SK-N-SH (cell line): ENCODE measurements at places on chromosomes 4 and X.

GRCh38 chr4:15244354-15244753 is 183.5 kb upstream of the C1QTNF7 start:
- DNase-seq, result no peak

DNA sequence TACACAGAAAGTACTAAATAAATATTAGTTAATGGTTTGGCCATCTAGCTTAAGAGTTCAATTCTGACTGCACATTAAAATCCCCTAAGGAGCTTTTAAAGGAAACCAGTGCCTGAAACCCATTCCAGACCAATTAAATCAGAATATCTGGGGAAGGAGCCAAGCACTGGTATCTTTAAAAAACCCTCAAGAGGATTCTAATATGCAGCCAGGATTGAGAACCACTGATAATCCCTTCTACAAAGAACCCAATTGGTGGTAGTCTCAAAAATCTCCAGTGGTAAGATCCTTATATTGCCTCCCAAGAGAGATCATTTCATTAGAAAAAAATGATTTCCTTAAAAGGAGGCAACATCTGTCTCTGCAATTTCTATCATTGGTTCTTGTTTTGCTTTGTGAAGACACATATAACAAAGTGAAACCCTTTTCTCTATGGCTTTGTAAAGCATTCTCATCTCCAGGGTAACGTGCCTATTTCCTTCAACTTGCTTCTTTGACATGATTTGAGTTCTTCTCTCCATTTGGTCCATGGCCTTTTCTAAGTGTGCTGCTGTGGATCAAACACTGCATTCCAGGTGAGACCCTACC is 3.5 kb downstream of the GPR34 start:
- DNase-seq, result no peak

DNA sequence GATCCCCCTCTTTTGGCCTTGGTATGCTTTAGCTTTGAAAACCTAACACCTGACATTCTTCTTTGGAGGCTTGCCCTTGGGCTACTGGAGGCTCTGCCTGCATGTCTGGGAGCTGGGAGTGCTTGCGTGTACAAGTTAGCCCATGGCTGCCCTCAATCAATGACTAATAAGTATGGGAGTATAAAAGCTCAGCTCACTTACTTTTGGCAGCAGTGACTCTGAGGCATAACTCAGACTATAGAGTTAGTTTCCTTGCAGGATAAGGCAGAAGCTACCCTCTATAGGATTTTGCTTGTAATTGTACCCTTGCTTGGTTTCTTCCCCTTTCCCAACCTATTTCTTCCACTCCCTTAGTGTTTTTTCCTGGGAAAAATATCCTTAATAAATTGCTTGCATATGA is 247.9 kb downstream of the PPP1R2C start:
- no peak for DNase-seq

- peak; percentile 64 for DNase-seq
Measured at GRCh38 chrX:84187533-84188319, at the start of gene RPS6KA6. TSS of gene RPS6KA6 (minus strand) at chrX:84188199. CDS start at chrX:84187899, 300 bp downstream.

DNA sequence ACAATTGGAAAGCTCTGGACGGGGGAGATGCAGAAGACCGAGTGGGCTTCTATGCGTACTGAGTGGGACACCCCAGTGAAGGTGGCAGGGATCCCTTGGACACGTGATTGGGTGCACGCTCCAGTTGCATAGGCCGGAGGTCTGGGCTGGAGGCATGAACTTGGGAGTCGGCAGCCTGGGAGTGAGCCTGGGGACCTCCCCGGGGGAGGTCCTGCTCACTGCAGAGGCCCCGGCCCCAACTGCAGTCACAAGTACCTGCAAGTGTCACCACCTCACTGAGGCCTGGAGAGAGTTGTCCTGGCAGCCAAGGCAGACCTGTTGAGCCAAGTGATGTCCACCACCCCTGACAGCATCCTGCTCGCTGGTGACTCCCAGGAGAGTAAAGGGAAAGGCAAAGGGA is 49.3 kb upstream of the HMX1 start:
- DNase-seq, result no peak

DNA sequence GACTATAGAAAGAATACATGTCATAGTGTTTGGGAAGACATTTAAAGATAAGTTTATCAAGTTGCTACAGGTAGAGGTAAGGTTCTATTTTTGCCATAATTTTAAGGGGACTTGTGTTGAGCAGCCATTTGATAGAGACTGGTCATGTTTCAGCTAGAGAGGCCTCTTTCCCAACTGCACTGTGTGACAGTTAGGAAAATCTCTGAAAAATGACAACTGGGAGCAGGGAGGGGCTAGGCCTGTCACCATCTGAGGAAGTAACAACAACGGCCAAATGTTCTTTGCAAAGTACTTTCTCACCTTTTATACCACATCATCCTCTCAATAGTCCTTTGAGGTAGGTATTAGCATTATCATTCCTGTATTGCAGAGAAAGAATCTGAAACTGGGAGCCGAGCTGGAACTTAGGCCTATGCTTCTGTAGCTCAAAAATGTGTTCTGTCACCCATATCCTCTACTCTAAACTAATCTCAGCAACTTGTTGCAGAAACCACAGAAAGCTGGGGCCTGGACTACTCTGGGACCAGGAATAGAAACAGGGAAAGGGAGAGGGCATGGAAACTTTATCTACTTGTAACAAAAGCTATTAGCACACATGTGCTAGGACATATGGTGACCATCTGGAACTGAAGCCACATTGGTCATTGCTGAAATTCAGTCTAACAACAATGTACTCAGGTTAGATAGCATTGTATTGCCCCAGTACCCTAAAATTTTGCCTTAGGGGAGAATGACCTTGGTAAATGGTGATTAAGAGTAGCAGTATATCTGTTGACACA is 198.9 kb downstream of the MID1IP1 start:
- peak; percentile 39 for DNase-seq

- DNase-seq, result no peak
Measured at GRCh38 chrX:128438082-128438481, 385.9 kb upstream of the ACTRT1 start.

- peak; percentile 24 for DNase-seq
Measured at GRCh38 chrX:112834031-112834845, 6.4 kb downstream of the AMOT start.
